Hematopoietic multipotent progenitor cell treated with erythropoietin and hydrocortisone succinate and interleukin-3 and kit ligand, for 6 days (in vitro differentiated cells): ENCODE measurements at places on chromosomes 3 and 15.

- DNase-seq = peak; percentile 77
Measured at GRCh38 chr3:134299185-134299887, 48.7 kb upstream of the RYK start.

DNA sequence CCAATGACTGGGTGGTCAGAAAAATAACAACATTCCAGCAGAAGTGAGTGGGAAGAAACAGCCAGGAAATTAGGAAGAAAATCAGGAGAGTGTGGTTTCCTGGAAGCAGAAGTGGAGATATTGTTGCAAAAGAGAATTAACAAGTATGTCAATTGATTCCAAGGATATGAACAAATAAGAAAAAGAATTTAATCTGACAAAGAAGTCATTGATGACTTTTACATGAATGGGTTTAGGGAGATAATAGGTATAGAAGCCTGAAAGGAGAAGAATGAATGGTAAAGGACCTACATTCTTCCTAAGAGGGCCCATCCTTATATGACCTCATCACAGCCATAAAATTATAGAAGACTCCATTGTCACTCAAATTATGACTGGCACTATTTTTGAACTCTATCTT, 1440.1 kb downstream of the OTOL1 start:
- DNase-seq = no peak

- DNase-seq = peak; percentile 3
Measured at GRCh38 chr3:144332868-144333267, 361.2 kb downstream of the DIPK2A start.

GRCh38 chr3:54954022-54954421, 26.2 kb upstream of the LRTM1 start:
- DNase-seq = no peak

DNA sequence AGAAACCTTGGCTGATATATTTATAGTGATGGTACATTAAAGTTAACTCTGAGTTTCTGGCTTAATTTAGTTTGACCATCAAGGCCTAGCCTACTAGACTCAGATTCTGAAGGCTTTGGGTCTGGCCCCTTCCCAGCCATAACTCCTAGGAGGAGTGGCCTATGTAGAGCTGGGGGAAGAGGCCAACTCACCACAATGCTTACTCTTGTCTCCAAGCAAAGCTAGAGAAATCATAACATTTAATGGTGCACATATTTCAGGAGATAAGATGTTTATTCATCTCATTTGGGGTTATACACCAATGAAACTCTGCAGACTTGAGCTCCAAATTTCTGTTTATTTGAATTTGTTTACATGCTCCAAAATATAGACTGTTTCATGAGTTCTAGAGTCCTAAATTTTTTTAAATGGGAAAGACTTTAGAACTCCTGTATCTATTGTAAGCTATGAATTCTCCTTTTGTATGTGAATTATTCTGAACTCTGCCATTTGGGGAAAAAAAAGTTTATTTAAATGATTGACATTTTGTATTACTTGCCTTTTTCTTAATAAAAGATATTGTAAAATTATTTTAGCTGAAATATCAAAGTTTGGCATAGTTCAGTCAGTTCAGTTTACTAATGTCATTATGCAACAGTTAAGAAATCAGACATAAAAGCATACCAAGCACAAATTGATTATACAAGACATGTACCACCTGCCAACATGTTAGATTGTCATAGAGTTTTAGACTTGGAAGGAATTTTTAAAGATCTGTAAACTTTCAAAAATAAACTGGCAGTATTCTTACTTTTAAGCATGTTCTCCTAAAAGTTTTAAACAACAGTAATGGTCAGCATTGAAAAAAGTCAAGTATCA, 143.4 kb upstream of the NR2E3 start:
- DNase-seq = no peak

GRCh38 chr3:156037356-156037755, 83.0 kb upstream of the KCNAB1 start:
- no peak for DNase-seq

DNA sequence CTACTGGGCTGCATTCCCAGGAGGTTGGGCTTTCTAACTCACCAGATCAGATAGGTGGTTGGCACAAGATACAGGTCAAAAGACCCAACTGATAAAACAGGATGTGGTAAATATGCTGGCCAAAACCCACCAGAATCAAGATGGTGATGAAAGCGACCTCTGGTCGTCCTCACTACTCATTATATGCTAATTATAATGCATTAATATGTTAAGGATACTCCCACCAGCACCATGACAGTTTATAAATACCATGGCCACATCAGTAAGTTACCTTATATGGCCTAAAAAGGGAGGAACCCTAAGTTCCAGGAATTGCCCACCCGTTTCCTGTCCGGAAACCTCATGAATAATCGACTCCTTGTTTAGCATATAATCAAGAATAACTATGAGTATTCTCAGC, 31.6 kb downstream of the CFAP44 start:
- peak; percentile 43 for DNase-seq
